ENCODE measurements at places on chromosomes 11 and 22. TPM values are rescaled to one million over a fixed set of nuclear protein-coding genes. Genes with fewer than 3 reads are reported as not detected.

- H3K4me3 ChIP-seq = no peak overlapping the region
- no peak for DNase-seq
- no peak overlapping the region for H3K27ac ChIP-seq
- H3K27me3 ChIP-seq = no peaks in the 10 kb centered on the region
- no peaks in the 10 kb centered on the region for H3K36me3 ChIP-seq
Measured at GRCh38 chr11:130061017-130061416, 8.7 kb upstream of the APLP2 start.

The CRYBB2 gene
- not detected for total RNA-seq

DNA sequence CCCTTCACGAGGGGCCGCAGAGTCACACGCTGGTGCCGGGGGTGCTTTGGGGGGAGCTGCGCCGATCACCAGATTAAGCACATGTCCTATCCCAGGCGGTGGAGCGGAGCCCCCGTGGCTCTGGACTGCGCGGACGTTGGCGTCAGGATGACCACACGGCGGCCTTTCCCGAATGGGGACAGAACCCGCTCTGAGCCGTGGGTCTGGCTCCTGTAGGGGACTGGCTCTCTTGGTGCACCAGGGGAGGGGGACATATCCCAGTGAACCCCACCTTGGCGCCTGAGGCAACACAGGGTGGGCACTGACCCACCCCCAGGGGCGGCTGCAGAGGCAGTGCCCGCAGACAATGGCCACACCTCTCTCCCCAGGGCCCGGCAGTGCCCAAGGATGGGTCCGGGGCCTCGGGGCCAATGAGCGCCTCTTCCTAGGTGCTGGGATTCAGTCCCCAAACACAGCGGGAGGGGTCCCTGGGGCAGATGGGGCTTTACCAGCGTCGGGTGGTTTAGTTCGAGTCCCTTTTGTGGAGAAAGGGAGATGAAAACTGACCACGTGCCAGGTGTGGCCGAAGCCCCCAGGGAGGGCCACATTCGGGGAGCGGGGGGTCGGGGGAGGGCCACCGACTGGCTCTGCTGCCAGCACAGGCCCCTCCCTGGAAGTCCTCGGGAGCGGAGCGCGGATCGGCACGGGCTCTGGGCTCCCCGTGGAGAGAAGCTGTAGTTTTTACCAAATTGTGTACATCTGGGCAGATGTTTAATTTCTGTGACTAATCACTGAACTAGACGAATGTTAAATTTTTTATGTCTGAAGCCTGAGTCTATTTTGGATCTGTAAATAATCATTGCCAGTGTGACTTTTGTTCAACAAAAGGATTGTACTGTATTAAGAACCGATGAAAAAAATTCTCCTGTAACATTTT lies 58.9 kb downstream of the GRAMD4 start:
- H3K36me3 ChIP-seq = peaks cover 74% of the 10 kb centered on the region
- no peaks in the 10 kb centered on the region for H3K27me3 ChIP-seq
- H3K4me3 ChIP-seq = no peak overlapping the region
- no peak for DNase-seq
- no peaks in the 10 kb centered on the region for H3K4me1 ChIP-seq

DNA sequence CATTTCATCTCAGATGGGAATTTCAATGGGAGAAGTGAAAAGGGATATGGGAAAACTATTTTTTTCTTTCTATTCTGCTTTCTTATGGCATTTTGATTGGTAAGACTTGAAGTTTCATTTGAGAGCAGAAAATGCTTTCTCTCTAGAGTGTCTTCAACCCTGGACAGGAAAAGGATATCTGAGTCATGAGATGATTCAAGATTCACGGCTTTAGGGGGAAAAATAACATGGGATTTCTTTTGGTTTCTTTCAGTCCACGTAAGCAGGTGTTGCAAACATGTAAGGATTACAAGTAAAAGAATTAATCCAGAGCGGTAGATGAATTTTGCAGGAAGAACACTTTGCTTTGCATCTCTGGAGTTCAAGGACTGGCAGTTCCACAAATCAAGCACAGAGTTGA lies 1001.0 kb upstream of the TENM4 start:
- H3K4me3 ChIP-seq = no peak overlapping the region
- H3K27ac ChIP-seq = no peak overlapping the region
- no peaks in the 10 kb centered on the region for H3K27me3 ChIP-seq
- H3K4me1 ChIP-seq = no peaks in the 10 kb centered on the region
- H3K36me3 ChIP-seq = no peaks in the 10 kb centered on the region
- DNase-seq = no peak

DNA sequence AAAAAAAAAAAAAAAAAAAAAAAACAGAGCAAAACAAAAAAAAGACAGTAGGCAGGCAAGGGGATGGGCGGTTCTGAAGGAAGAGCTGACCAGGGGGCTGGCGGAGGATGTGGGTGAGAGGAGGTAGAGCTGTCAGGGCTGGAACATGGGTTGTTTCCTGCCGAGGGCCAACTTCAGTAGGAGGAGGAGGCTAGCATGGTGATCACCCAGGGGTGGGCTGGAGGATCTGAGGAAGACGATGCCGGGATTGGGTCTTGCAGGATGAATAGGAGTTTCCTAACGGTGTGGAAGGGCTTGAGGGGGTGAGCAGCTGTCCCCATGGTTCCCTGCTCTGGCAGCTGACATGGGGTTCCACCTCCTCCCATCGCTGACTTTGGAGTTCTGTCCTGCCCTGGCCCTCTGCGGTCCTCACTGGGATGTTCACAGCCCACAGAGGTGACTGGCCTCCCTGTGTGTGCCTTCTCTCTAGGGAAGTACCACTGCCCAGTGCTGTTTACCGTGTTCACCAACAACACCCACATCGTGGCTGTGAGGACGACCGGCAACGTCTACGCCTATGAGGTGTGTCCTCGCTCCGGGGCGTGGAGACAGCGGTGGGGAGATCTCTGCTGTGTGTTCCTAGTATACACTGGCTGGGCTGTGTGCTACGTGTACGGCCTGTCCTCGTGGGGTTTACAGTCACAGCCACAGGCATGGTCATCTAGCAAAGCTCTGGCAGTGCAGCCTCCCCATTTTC lies 15.2 kb downstream of the PPIL2 start:
- H3K4me3 ChIP-seq = no peak overlapping the region
- no peaks in the 10 kb centered on the region for H3K27me3 ChIP-seq
- H3K36me3 ChIP-seq = no peaks in the 10 kb centered on the region
- no peak for DNase-seq

DNA sequence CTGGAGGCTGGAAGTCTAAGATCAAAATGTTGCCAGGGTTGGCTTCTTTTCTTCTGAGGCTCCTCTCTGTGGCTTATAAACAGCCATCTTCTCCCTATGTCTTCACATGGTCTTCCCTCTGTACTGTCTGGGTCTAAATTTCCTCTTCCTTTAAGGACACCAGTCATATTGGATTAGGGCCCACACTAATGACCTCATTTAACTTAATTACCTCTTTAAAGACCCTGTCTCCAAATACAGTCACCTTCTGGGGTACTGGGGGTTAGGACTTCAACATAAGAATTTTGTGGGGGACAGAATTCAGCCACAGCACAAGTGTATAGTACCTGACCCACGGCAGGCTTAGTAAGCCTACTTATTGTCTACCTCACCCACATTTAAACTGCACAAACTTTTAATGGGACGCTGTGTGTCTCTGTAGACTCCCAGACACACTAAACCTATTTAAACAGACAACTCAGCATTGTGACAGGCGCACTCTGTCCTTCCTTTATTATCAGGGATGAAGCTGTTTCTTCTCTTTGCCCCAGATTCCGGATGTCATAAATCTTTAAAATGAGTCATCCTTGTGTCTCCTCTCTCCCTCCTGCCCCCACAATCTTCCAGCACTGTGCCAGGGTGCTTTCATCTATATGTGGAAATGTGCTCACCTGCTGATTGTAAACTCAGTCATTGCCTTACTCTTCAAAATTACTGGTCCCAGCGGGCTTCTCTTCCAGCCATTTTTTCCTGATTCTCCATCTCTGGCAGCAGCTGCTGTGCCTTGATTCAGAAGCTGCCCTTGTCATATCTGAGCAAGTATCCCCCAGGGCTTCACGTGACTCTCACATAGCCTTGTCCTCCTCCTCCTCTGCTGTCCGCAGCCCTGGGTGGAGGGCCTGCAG lies 5.4 kb upstream of the MAPK8IP1 start:
- no peak for DNase-seq
- H3K36me3 ChIP-seq = no peaks in the 10 kb centered on the region
- no peaks in the 10 kb centered on the region for H3K27me3 ChIP-seq
- H3K4me1 ChIP-seq = peaks cover under 1% of the 10 kb centered on the region
- no peak overlapping the region for H3K4me3 ChIP-seq

DNA sequence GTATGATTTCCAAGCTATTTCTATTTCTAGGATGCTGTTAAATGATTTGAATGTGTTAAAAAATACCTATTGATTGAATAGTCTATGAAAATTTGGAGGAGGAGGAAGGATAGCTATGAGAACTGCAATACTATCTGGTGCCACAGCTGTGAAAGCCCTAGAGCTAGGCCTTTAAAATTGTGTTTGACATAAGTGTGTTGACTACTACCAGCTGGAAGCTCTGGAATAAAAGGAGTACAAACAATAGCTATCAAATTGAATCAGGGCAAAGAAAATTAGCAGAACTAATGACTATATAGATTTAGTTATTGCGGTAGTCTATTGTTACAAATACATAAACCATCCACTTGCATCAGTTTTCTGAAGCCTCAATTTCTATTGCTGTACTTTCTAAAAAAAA lies 124.8 kb upstream of the CNTN5 start:
- no peaks in the 10 kb centered on the region for H3K36me3 ChIP-seq
- H3K4me1 ChIP-seq = no peaks in the 10 kb centered on the region
- DNase-seq = no peak
- H3K27ac ChIP-seq = no peak overlapping the region
- no peaks in the 10 kb centered on the region for H3K27me3 ChIP-seq

DNA sequence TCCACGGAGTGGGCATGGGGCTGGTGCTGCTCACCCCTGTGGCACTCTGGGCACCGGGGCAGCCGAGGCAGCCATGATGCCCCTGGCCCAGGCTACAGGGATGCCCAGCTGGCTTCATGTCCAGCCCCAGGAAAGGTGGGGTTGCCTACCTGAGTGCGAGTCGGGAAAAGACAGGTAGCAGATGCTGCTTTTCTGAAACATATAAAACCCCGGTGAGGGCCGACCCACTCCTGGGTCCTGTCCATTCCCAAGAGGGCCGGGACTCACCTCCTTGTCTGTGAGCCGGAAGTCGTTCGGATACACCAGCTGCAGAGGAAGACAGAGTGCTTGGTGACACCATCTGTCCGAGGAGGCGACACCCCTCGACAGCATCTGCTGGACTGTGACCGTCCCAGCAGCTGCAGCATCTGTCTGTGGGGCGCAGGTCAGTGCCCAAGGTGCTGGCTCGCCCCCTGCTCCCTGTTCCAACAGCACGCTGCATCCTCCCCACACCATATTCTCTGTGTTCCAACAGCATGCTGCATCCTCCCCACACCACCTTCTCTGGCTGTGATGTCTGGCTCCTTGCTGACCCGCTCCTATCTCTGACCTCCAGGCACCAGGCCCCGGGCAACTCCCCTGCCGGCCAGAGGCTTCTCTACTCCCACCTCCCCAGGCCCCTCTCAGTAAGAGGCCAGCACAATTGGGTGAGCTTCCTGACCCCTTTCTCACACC lies 8.0 kb downstream of the DENND6B start:
- no peak for DNase-seq
- H3K27ac ChIP-seq = no peak overlapping the region
- H3K4me3 ChIP-seq = no peak overlapping the region
- no peaks in the 10 kb centered on the region for H3K27me3 ChIP-seq

DNA sequence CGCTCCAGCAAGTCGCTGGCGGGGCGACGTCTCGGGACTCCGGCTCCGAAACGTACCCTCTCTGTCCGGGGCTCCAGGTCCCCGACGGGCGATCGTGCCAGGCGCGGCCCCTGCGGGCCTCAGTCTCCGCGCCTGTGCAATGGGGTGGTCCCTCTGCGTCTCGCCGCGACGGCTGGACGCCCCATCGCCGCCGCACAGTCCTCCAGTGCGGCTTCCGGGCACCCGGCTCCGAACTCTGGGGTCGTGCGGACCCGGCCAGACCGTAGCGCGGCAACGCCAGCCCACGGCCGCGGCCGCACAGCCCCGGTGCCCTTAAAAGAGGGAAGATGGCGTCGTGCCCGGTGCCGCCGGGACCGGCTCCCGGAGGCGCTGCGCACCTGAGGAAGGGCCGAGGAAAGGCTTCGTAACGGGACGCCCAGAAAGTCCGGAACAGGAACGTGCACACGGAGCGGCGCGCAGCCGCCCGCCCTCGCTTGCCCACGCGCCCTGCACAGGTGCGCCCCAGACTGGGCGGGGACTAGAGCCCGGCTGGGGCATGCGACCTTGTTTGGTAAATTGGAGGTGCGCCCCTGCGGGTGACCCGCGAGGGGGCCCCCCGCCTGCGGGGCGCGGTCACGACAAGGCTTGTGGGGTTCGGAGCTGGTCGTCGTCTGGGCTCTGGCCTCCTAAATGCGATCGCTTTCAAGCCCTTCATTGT lies 525 bp downstream of the BIK start:
- DNase-seq = no peak
- no peaks in the 10 kb centered on the region for H3K36me3 ChIP-seq

The MAP6 gene
- total RNA-seq = 16.3 TPM

The GTSE1 gene
- not detected for total RNA-seq

- no peak overlapping the region for H3K4me3 ChIP-seq
- DNase-seq = no peak
- no peaks in the 10 kb centered on the region for H3K27me3 ChIP-seq
- H3K27ac ChIP-seq = no peak overlapping the region
- H3K4me1 ChIP-seq = no peaks in the 10 kb centered on the region
- H3K36me3 ChIP-seq = no peaks in the 10 kb centered on the region
Measured at GRCh38 chr11:84319863-84320262, 1033.7 kb upstream of the CCDC90B start.

The NEFH gene
- total RNA-seq = 0.30 TPM

DNA sequence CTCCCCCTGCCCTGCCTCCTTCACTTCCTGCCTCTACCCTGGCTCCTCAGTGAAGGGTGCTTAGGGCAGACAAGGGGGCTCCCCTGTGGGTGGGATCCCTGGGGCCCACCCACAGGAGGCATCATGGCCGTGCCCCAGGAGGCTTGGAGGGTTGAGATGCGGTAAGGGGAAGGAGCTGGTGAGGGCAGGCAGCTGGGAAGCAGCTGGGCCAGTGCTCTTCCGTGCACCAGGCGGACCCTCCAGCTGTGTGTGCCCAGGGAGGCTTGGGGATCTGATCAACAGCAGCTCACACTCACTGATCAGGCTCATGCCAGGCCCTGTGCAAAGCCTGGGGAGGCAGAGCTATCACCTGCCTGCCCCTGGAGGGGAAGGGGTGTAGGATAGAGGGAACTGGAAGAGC lies 59.3 kb upstream of the TTLL12 start:
- no peak overlapping the region for H3K4me3 ChIP-seq
- no peaks in the 10 kb centered on the region for H3K4me1 ChIP-seq
- no peaks in the 10 kb centered on the region for H3K27me3 ChIP-seq
- no peak for DNase-seq
- no peaks in the 10 kb centered on the region for H3K36me3 ChIP-seq

- no peak for DNase-seq
- no peaks in the 10 kb centered on the region for H3K4me1 ChIP-seq
- H3K36me3 ChIP-seq = no peaks in the 10 kb centered on the region
- H3K27me3 ChIP-seq = no peaks in the 10 kb centered on the region
- no peak overlapping the region for H3K4me3 ChIP-seq
- no peak overlapping the region for H3K27ac ChIP-seq
Measured at GRCh38 chr11:47914743-47915142, 65.6 kb upstream of the PTPRJ start.

All from tibial nerve (tissue), 4 donors.